ENCODE measurements at places on chromosomes 7 and 10.

DNA sequence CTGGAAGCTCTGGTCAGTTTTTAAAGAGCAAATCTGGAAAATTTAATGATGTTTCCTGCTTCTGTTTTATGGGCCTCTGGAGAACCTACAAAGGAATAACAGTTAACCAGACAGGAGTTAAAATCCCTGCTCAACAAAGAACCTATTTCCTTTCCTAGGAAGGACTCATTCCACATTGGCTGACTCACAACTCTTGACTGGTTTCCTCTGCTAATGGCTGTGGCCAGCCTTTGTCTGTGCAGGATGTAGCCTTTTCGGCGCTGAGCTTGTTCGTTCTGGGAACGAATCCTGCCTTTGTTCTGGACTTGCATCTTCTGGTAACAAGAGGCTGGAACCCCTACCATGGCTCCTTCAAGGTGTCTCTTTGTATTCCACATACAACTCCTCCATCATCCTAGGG is 112.8 kb upstream of the PDCD4 start:
- DNase-seq = no peak

- no peak for DNase-seq
These were observed 61.5 kb downstream of the DYNC2I1 start for GRCh38 chr7:158917818-158918217.

DNA sequence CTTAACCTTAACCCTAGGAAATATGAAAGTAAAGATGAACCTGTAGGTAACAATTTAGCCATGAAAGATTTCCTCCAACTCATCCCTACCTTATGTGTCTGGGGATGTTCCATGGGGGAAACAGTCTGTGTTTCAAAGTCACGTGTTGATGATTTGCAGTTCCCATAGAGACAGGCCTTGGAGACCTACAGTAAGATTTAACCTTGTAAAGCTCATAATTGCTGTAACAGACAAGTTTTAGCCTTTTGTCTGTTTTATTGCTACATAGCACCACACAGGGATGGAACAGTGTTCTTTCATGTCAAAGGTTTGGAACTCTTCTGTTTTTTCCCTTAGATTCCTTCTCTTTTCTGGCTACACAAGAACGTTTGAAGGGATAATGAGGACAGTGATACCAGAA is 35.2 kb upstream of the ITGA8 start:
- DNase-seq = no peak

- no peak for DNase-seq
These were observed 12.4 kb downstream of the DUSP5 start for GRCh38 chr10:110510086-110510485.

DNA sequence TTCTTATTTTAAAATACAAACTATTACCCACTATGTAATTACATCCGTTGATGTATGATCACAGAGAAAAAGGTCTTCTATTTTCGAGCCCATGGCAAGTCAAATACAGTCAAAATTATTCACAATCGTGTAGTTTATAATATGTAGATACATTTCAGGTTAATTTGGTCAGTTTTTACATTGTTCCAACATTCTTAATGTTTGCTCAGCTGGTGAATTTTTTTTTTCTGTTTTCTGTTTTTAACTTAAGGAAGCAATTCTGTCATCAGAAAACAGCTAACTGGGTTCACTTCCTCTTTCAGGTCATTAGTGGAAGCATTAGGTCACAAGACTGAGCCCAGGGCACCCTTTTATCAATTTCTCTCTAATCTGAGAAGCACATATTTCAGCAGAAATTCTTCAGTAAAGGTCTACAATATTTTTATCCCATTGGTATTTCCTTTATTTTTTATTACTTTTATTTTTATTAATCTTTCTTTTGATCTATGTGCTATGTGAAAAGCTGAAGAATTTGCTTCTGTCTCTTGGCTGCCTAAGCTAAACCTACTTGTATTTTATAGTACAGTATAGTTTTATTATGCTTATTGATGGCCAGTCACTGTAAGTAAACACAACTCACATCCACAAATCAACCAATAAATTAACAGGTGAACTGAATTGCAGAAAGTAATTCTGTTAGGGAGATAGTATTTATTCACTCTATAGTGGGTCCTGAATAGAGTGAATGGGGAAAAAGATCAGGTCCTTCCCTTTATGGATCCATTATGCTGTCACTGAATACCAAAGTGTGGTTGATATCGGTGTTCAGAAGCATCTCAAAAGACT is 84.6 kb downstream of the ICA1 start:
- DNase-seq = no peak

DNA sequence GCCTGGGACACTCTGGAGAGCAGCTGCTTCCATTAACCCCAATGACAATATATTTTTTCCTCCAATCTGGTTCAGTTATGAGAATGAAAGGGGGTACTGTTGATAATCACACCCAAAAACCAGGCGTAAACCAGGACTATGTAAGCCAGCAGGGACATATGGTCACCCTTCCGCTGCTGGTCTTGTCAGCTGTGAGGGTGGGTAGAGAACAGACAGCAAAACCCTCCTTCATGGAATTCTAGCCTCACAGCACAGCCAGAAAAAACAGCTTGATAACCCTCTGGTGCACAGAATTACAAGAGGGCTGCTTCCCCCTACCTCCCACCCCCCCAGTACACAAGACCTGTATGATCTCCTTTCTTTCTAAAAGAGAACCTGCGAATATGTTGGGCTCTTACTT is 368.8 kb upstream of the ZMIZ1 start:
- DNase-seq = no peak

GRCh38 chr10:33235251-33235884 is 99.1 kb downstream of the NRP1 start:
- DNase-seq = no peak

- DNase-seq = no peak
These were observed 84.9 kb downstream of the TCERG1L start for GRCh38 chr10:131226446-131227162.

GRCh38 chr7:143256932-143257331 is 6.3 kb upstream of the GSTK1 start:
- no peak for DNase-seq

GRCh38 chr7:132666774-132667172 is 90.5 kb upstream of the PLXNA4 start:
- DNase-seq = no peak

DNA sequence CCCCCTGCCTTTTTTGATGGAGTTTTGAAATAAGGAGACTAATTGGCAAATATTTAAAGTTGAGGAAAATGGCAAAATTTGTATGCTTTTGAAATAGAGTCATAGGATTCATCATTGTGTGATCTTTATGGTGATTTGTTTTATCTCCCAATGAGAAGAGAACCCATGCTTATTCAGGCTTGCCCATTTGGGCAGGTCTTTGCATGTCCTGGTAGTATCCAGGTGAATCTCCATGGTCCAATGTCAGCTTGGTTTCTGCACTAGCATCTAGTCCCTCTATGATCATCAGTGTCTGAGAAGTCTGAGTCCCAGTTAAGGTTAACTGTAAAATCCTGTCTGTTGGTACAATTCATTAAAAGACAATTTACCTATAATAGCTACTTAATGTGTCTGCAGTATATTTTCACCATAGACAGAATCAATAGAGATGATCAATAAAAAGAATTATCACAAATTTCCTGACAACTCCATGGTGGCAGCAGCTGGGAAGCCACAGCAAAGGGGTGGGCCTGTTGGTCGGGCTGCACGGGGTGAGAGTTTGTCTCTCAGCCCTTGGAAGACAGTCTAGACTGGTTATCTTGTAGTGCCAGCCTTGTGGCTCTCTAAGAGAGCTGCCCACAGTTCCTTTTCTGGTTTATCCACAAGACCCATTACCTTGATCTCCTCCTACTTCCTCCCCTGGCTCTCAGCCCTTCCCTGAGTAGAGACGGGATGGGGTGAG is 22.2 kb upstream of the BMPER start:
- no peak for DNase-seq

DNA sequence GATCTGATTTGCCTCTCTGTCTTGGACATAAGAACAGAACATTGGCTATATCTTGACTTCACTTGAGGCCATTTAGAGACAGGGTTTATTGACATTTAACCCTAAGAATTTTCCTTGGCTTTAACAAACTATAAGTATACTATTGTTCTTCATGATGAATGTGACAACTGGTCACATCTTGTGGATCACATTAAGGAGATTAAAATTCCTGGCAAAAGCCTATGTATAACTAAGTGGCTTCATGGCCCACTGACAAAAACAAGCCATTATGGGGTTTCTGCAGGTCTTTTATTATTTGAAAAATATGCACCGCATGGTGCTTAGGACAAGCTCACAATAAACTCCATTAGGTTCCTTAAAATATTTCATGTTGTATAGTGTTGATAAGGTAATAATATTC is 54.8 kb downstream of the THNSL1 start:
- no peak for DNase-seq

GRCh38 chr7:36204929-36205635 is 52.0 kb downstream of the EEPD1 start:
- no peak for DNase-seq

- no peak for DNase-seq
These were observed 46.7 kb downstream of the PKD1L1 start for GRCh38 chr7:47901542-47901941.

DNA sequence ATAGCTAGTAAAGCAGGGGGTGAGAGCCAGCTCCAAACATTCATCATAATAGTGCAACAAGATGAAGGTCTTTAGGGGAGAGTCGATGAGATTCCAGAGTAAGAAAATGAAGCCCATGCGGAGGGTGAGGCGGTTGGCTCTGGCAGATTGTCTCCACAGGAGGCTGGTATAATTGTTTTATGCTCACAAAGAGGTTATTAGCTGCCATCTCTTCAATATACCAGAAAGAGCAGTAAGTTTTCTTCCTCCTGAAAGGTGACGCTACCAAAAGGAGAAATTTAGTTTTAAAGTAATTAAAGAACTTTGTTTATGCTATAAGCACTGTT is 59.2 kb upstream of the KCNIP2 start:
- no peak for DNase-seq

GRCh38 chr10:29951441-29951931 is 107.9 kb downstream of the JCAD start:
- no peak for DNase-seq

- DNase-seq = no peak
These were observed 4.2 kb downstream of the SUGCT start for GRCh38 chr7:40138973-40139372.

- no peak for DNase-seq
These were observed 369.1 kb downstream of the PLXNA4 start for GRCh38 chr7:132207211-132207610.

DNA sequence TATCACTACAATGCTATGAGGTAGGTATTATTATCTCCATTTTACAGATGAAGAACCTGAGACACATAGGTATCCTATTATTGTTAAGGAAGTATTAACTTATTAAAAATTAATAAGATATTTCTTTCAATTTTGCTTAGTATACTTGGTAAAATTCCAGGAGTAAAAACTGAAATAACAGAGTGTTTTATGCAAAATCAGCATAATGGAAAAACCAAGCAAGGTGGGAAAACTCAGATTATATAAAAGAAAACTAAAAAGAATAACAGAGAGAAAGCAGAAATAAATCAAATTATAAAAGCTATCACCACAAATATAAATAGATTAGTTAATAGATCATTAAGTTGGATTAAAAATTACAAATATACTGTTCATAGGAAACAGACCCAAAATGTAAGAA is 82.0 kb downstream of the CPXM2 start:
- no peak for DNase-seq

DNA sequence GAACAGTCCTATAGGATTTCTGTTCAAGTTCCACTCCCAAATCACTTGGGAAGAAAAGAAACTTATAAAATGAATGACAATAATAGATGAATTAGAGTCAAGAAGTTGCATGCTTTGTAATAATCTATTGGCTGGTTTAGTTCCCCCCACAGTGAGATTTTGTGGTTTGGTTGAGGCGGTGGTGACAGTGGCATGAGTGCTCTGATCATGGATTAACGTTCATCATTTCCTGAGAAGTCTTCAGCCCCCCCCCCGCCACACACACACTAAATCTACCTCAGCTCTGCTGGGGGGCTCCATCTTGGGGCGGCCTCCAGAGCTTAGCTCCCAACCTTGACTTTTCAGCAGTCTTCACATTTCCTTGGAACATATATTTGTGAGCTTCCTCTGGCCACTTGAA is 121.7 kb downstream of the ABCA13 start:
- DNase-seq = no peak

GRCh38 chr10:34526758-34527730 is 288.1 kb downstream of the PARD3 start:
- DNase-seq = no peak

DNA sequence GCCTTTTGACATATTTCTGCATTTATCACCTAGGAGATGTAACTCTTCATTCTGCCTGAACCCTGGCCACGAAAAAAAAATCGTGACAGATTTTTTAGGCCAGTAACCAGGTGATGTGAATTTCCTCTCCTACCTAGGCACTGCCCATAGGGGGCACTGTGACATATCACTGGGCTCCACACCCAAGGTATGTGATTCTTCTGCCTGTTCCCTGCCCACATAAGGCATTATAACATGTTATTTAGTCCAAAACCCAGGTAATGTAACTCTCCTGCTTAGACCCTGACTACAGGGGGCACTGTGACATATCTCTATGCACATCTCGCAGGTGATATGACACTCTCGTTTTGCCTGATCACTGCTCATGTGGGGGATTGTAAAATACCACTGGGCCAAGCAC is 29.5 kb upstream of the ZNF107 start:
- no peak for DNase-seq

DNA sequence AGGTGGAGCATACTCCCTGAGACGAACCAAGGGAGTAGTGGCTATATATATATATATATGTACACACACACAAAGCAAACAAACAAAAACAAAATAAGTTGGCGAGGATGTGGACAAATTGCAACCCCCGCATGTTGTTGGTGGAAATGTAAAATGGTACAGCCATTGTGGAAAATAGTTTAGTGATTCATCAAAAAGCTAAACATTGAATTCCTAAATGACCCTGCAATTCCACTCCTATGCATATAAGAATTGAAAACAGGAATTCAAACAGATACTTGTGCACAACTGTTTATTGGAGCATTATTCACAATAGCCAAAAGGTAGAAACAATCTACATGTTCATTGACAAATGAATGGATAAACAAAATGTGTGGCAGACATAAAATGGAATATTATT is 407.9 kb downstream of the KCNMA1 start:
- DNase-seq = no peak

DNA sequence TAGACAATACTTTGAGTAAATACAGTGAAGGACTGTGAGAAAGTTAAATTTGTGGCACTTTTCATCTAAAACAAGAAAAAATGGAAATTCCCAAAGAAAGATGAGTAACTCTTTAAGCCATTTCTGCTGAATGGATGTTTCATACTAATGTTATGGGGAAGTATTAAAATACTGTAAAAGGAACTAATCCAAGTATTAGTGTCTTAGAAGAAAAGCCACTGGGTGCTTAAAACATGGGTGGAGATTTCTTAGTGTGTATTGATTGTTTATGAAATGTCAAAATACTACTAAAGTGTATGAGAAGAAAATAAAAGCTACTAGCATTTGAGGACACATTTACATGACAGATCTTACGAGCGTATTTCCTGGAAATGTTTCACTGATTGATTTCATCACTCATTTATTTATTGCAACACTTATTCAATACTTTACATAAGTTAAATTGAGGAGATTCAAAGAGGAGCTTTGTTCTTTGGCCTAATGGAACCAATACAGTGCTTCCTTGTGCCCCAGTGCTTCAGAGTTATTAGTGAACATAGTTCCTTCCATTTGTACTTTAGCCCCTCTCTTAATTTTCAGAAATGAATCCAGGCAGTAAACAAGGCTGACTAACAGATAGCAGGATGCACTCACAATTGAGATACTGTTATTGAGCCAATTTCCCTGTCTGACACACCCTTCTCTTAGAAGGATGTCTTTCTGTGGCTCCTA is 155.5 kb upstream of the AHR start:
- DNase-seq = no peak
